ENCODE measurements at places on chromosomes 5 and 9.
A peak's percentile ranks its signal among the peaks of the same experiment; 100 is the strongest.

DNA sequence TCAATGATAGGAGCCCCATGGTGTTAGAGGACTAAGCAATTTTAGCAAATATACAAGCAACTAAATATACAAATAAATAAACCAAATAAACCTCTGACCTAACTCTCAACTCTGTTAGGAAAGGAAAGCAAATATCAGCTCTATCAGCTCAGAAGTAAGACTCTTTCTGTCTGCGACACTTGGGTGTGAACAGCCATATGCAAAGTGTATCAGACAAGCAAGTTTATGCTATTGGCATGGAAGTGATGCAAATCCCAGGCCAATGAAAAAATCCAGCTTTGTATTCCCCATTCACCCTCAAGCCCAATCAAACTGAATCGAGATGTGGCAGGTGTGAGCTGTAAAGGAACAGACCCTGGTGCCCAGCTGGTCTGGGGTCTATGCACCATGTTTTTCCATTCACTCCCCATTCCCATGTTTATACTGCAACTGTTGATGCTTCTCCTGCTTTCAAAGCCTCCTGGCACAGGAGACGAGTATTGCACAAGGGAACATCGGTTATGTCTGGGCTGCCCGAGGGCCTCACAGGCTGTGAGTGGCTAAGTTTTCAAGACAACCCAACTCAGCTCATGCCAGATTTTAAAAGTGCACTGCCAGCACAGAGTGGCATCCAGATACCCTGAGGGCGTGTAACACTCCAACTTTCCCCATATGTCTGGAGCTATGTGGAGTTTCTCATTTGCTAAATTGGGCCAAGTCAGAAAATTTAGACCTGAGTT, 73.1 kb downstream of the FEM1C start:
- DNase-seq = no peak

DNA sequence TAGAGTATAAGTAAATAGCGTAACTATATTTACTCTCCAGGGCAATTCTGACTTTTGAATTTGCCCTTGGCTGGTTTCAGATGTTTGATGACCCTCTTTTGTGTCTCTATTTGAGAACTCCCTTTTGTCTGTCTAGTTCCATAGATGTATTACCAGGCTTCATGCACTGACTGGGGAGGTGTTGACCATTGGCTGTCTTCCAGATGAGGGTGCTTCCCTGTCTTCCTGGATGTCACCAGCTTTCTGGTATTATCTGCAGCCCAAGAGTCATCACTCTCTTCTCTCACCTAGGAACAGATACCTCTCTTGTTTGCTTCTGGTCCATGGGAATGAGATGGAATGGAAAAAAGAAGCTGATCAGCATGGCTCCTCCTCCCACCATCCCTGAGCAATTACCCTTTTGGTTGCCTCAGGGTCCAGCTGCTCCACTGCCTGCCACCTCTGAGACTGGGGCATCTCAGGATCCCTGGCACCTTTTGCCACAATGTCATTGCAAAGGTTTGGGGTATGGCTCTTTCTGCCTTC, 58.7 kb upstream of the TMED7 start:
- DNase-seq = no peak

DNA sequence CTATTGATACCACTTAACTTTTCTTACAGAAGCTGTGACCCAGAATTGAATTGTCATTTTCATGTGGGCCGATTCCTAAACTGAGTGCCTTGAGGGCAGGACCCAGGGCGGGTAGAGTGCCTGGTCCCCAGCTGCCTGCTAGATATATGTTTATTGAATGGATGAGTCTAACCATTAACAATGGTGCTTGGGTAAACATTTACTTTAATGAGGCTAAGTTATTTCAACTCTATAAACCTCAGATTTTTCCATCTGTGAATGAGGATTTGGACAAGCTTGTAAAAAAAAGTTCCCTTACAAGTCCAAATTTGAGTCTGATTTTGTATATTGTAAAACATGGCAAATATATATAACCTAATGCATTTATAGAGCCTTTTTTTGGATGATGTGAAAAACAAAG, 181.8 kb upstream of the ELL2 start:
- DNase-seq = no peak

DNA sequence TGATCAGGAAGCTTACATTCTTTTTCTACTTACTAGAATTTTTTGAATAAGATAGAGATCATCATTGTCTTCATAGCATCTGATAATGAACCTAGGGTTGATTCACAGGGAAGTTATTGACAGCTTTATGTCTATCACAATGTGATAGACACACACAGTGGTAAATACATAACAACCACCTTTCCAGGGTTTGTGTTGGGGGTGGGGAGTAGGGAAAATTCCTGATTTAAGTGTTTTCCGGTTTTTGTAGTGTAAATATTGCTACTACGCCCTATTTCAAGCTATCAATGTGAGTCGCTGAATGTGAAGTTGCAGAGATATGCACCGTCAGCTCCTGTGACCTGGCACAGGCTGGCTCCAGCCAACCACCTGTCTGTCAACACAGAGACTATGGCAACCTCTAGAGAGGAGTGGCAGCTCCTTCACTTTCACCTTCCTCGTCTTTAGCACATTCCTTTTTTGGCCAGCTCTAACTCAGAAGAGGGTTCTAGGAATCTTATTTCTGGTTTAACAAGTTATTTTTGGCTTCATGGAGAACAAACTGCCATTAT, 224.9 kb downstream of the MAT2B start:
- DNase-seq = no peak

DNA sequence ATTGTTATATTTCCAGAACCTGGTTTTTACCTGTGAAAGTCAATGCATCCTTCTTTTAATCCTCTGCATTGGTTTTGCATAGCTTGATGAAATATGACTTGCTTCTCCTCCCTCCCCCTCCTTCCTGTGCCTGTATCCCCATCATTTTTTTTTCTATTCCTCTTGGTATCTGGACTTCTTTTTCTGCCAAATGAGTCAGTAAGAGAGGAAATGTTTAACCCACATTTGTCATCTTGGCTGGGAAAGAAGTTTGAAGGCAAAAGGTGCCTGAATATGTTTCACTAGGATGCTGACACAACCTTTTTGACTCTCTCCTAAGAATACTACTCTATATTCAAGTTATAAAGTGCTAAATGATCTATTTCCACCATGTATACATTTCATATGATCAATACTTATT, 35.5 kb upstream of the CDKN2B start:
- peak; percentile 86 for DNase-seq

- DNase-seq = no peak
Measured at GRCh38 chr9:35682520-35683315, 7.0 kb downstream of the TPM2 start.

DNA sequence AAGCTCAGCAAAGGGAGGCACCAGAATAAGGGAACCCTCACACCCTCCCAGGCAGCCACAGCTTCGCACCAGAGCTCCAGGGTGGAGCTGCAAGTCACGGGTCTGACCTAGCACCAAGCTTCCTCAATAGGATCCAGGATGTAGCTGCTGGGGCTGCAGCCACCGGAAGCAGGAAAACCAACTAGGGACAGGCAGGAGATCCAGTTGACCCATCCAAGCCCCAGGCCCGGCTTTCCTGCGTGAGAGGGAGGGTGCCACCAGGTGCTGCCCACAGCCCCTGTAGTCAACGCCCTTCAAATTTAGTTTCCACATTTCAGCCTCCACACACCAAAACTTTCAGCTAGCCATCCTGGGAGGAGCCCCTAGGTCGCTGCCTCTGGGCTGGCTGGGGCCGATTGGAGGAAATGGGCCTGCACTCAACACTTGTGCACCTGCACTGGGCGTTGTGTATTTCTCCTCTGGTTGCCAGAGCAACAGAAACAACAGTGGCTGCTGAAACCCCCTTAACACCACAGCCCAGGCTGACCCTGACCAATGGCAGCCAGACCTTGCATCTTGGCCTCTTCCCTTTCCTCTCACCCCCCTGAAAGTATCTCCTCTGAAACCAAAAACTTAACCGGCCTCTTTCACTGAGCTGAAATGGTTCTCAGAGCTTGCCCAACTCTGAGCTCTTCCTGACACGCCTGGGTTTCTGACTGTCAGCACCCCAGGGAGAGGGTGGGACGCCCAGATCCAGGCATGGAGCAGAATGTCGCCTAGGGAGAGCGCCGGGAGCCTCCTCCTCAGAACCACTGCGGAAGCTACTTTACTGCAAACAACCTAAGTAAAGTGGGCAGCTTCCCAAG, 226.5 kb upstream of the MAP3K1 start:
- no peak for DNase-seq

DNA sequence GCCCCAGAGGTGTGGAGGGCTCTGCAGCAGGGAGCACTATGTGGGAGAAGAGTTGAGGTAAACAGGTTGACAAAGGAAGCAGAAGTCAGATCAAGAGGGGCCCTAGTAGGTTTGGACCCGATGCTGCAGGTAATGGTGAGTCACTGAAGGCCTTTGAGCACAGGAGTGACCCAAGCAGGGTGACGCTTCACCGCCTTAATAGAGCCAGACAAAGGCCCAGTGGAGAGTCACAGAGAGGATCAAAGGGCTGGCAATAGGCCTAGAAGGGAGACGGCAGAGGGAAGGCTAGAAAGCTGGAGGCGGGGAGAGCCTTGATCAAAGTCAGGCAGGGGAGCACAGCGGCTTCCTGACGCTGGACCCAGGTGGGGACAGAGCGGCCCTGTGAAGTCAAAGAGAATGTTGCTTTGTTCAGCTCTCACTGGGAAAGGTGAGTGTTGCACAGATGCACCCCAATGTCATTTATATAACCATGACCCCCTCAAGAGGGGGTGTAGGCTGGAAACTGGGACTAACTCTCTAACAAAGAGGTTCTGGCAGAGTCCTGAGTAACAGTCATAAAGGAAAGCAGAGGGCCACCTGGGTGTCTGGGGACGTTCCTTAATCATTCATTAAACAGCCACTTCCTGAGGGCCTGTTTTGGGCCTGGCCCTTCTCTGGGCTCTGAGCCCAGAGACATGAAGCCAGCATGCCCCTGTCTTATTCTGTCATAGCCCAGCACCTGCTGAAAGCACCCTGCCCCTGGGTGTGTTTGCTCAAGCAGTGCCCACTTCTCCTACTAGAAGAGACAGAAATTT, 9.8 kb upstream of the CPLX2 start:
- DNase-seq = no peak

- DNase-seq = peak; percentile 47
Measured at GRCh38 chr5:110038297-110038997, 348.7 kb downstream of the MAN2A1 start.

- no peak for DNase-seq
Measured at GRCh38 chr5:168434001-168434400, 52.3 kb upstream of the RARS1 start.

DNA sequence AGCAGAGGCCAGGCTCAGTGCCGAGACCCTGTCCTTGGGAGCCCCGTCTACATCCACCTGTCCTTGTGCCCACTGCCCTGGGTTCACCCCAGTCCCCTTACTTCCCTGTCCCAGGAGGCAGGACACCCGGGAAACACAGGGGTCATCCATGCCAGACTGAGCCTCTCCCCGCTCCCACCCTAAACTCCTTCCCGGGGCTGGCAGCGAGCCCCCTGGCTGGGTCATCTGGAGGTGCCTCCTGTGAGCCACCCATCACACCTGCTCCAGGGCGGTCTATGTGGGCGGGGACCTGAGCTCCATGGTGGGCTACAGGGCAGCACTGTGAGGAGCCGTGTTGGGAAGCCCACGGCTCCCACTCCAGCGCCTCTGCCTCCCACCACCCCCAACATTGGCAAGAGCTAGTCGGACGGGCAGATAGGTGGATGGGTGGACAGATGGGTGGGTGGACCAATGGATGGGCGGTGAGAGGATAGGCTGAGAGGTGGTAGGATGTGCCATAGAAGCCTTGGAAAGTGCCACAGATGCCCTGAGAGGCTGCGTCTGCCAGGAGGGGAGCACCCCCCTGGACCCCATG, 42.5 kb upstream of the RXRA start:
- no peak for DNase-seq

GRCh38 chr9:126853667-126854066, 6.8 kb upstream of the ZBTB34 start:
- DNase-seq = peak; percentile 58

DNA sequence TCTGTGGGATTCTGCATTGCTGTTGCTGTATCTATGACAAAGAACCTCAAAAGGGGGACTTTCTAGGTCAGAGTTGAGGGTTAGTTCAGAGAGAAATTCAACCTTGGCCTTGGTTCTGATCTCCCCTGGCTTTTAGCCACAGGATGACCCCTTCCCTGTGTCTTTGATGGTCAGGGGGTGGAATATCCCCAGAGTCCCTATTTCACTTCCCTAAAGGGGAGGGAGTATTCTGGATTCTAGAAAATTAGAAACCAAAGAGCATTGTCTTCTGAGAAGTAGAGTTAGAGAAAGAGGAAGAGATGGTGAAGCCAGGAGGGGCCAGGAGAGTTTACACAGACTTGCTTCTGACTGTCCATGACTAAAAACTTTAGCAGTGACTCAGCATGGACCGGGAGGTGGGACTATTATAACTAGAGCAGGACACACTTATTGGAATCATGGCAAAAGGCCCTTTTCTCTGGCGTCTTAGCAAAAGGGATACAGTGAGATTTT, 56.2 kb upstream of the LPAR1 start:
- DNase-seq = peak; percentile 71

GRCh38 chr9:14250794-14251153, 63.2 kb downstream of the NFIB start:
- DNase-seq = no peak

- no peak for DNase-seq
Measured at GRCh38 chr9:36423206-36423605, 23.1 kb upstream of the RNF38 start.

DNA sequence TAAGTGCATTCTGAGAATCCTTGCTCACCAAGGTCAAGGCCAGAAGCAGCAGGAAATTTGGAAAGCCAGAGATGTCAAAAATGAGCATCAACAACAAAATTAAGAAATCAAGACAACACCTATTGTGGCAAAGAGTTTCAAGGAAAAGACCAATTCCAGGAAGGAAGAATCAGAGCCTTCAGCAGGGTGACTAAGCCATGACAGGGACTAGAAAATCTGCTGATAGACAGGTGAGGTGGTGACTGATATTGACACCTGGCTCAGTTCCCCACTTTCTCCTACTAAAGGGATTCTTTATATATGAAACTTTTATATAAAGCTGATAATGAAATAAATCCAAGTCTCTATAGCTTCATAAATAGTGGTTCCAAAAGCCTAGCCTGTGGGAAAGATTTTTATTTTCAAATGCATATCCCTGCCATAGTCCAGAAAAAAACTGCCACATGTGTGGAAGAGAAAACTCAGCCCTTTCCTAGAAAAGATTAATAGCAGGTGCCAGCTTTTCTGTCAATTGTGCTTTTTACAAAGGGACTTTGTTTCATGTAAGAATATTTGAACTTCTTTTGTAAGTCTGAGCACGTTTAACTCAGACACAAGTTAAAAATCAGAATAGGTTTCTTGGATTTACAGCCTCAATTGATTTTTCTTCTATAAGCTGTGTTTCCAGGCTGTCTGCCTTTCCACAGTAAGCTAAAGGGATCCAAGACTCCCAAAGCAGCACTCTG, 81.1 kb upstream of the GRAMD2B start:
- DNase-seq = no peak
